ENCODE measurements at places on chromosomes 16 and 17.

DNA sequence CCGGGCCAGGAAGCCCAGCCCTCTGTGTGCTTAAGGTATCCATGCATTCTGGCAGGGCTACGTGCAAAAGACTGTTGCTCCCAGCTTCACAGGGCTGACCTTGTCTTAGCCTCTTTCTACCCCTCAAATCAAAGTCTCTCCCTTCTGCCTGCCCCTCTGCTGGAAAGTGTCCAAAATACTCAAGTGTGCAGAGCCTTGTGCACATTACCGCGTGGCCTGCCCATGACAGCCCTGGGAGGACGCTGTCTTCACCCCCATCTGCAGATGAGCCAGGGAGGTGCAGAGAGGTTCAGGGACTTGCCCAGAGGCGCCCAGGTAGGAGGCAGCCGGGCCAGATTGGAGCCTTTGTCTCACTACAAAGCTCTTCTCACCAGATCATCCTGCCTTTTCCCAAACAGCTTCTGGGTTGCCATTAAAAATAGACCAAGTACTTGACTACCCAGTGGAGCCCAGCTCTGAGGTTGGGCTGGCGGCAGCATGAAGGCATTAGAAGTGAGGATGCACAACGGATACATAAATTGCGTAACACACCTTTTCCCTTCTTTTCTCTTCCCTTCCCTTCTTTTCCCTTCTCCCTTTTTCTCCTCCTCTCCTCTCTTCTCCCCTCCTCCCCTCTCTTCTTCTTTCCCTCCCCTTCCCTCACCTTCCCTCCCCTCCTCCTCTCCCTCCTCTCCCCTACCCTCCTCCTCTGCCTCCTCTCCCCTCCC is 3.5 kb downstream of the CACNG4 start:
- H3K27me3 ChIP-seq, result peaks cover 53% of the 10 kb centered on the region
- no peaks in the 10 kb centered on the region for H3K36me3 ChIP-seq
- peaks cover 18% of the 10 kb centered on the region for H3K4me1 ChIP-seq
- H3K4me3 ChIP-seq, result no peak overlapping the region
- DNase-seq, result no peak

DNA sequence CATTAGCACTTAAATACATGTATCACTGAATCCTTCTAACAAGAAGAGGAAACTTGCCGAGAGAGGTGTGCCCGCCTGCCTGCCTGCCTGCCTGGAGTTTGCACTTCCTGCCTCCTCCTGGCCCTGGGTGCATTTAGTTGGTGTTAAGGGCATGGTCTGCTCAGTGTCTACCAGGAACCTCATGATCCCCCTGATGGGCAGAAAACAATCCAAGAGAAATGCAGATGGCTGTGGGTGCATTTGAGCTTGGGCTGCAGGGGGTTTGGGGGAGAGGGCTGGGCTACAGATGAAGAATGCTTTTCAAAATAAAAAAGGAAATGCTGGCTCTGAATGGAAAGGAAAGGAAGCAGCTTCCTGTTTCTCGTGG is 10.1 kb downstream of the KSR1 start:
- DNase-seq, result no peak
- H3K36me3 ChIP-seq, result no peaks in the 10 kb centered on the region
- H3K4me1 ChIP-seq, result peaks cover 65% of the 10 kb centered on the region
- peak overlapping the region; percentile 54 for H3K27ac ChIP-seq
- H3K4me3 ChIP-seq, result peak overlapping the region; percentile 42
- H3K27me3 ChIP-seq, result no peaks in the 10 kb centered on the region

- H3K4me1 ChIP-seq, result peaks cover 25% of the 10 kb centered on the region
- DNase-seq, result no peak
- no peaks in the 10 kb centered on the region for H3K27me3 ChIP-seq
Observed at GRCh38 chr16:88570691-88571092, 489 bp downstream of the ZC3H18 start.

- peaks cover 30% of the 10 kb centered on the region for H3K36me3 ChIP-seq
- DNase-seq, result no peak
- no peak overlapping the region for H3K27ac ChIP-seq
- no peaks in the 10 kb centered on the region for H3K27me3 ChIP-seq
- H3K4me3 ChIP-seq, result no peak overlapping the region
Observed at GRCh38 chr17:82198092-82198491, 14.6 kb downstream of the CCDC57 start.

DNA sequence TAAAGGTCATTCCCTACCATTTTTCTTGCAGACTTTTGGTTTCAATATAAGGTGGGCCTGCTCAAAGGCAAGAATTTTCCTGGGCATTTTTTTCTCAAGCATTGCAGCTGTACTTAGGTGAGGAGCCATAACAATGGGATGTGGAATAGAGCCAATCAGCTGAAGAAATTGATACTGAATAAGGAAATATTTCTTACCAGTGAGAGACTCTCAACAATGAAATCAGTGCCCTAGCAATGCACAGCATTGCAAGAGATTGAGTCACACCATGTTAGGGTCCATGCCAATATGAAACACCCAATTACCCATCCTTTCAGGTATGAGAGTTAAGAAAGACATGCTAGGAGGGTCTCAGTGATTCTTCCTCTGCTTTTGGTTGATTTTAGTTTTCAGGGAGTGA is 237.6 kb downstream of the SOX9 start:
- peaks cover 3% of the 10 kb centered on the region for H3K27me3 ChIP-seq
- no peak overlapping the region for H3K4me3 ChIP-seq
- no peak overlapping the region for H3K27ac ChIP-seq
- no peaks in the 10 kb centered on the region for H3K36me3 ChIP-seq
- H3K4me1 ChIP-seq, result no peaks in the 10 kb centered on the region

DNA sequence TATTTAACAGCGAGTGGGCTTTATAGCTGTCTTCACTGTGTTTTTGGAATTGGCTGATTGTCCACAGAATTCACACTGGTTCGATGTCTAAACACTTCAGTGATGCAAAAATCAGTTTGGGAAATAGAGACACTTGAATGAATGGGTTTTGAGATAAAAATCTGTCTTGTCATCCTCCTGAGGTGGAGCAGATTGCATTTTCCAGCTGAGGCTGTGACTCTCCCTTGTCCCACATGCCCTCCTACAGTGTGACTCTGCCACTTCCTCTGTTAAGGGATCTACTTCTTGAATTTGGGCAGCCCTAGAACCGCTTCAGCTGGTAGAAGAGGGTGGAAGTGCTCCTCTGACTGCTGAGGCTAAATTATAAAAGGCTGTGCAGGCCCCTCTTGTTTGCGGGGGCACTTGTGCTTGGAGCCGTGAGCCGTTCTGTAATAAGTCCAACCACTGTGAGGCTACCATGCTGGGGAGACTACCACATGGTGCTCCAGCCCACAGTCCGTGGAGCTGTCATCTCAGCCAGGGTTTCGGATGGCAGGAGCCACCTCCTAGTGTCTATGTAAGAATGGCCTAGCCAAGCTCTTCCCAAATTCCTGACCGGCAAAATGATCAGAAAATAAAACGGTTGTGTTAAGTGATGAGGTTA is 175.9 kb downstream of the SPECC1 start:
- no peaks in the 10 kb centered on the region for H3K27me3 ChIP-seq
- H3K4me1 ChIP-seq, result peaks cover 5% of the 10 kb centered on the region
- no peak overlapping the region for H3K27ac ChIP-seq
- H3K36me3 ChIP-seq, result no peaks in the 10 kb centered on the region
- H3K4me3 ChIP-seq, result no peak overlapping the region

- H3K4me3 ChIP-seq, result peak overlapping the region; percentile 98
- no peak for DNase-seq
- H3K27ac ChIP-seq, result peak overlapping the region; percentile 97
Observed at GRCh38 chr17:8289103-8289397, 580 bp downstream of the RANGRF start.

DNA sequence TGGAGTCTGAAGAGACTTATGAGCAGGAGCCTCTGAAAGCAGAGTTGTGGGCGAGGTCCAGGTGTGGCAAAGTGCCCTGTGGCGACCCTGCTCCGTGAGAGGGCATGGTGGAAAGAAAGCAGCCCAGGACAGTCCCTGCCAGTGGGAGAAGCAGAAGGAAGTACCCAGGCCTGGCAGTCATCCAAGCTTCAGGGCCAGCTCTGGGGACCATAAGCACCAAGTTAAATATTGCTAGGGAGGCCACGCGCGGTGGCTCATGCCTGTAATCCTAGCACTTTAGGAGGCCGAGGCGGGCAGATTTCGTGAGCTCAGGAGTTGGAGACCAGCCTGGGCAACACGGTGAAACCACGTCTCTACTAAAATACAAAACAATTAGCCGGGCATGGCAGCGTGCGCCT is 4.9 kb upstream of the ASGR1 start:
- DNase-seq, result no peak
- peaks cover 4% of the 10 kb centered on the region for H3K4me1 ChIP-seq
- no peak overlapping the region for H3K4me3 ChIP-seq
- H3K27me3 ChIP-seq, result peaks cover 3% of the 10 kb centered on the region

DNA sequence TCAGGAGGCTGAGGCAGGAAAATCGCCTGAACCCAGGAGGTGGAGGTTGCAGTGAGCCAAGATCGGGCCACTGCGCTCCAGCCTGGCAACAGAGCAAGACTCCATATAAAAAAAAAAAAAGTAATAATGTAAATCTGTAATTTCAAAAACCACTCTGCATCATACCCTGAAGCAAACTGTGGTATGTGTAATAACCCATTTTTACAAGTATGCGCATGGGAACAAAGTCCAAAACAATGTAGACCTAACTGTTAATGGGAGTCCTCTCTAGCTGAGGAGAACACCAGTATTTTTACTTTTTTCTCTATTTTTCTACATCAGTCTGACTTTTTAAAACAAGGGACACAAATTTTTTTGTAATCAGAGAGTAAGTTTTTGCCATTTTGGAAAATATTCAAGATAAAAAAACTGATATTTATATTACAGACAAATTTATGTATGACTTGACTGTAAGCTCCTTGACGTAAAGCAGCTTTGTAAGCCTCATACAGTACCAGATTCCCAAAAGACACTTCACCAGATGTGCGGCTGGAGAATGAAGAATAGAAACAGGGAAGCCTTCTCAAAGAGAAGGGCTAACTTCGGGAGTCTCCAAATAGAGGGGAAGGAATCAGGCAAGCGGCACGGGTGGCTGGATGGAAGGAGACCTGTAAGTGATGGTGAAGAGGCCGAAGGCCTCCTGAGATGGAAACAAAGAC is 25.7 kb downstream of the CMTM4 start:
- DNase-seq, result no peak
- no peak overlapping the region for H3K27ac ChIP-seq
- no peaks in the 10 kb centered on the region for H3K4me1 ChIP-seq
- H3K27me3 ChIP-seq, result peaks cover 1% of the 10 kb centered on the region
- H3K4me3 ChIP-seq, result no peak overlapping the region
- no peaks in the 10 kb centered on the region for H3K36me3 ChIP-seq

DNA sequence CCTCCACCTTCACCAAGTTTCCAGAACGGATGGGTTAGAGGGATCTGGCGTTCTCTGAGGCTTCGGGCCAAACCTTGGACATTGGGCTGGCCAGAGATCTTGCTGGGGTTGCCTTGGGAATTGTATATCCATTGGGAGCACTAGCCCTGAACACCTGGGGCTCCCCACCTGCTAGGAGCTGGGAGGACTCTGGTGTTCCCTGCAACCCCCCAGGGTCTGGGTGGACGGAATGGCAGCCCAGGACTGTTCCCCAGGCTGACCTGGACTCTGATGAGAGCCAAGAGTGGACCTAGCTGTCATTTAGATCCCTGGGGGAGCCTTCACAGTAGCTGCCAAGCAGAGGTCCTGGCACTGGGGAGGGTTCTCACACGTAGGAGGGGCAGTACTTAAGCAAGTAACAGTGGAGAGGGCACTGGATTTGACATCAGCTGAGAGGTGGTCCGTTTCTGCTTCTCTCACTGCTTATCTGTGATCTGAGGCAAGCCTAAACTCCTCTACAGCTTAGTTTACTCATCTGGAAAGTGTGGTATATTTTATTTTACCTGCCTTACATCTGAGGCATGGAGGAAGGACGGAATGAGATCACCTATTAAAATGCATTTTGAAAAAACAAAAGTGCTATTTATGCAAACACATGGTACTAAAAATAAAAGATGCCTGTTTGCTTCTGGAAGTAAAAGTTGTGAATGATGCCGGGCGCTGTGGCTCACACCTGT is 11.7 kb downstream of the SOCS3 start:
- no peak for DNase-seq
- no peaks in the 10 kb centered on the region for H3K27me3 ChIP-seq
- peaks cover 82% of the 10 kb centered on the region for H3K4me1 ChIP-seq
- H3K36me3 ChIP-seq, result no peaks in the 10 kb centered on the region

DNA sequence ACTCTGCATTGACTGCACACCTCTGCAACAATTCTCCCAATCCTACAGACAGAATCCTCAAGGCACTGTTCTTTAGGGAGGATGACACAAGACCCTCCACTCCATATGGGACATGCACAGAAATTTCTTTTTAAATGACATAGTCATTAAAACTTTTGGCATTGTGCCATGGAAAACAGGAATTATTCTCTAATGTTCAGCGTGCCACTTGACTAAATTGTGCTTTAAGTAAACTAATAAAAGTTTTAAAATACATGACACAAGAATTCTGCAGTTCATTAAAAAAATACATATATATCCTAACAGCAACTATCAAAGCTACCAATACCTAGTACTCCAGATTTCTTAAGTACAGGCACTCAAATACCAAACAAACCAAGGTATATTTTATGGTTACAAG is 16.0 kb downstream of the CEP112 start:
- no peaks in the 10 kb centered on the region for H3K27me3 ChIP-seq
- DNase-seq, result no peak
- no peaks in the 10 kb centered on the region for H3K4me1 ChIP-seq
- no peaks in the 10 kb centered on the region for H3K36me3 ChIP-seq

GRCh38 chr17:38512473-38513058 is 84.3 kb downstream of the ARHGAP23 start:
- no peak overlapping the region for H3K27ac ChIP-seq
- H3K36me3 ChIP-seq, result no peaks in the 10 kb centered on the region
- peaks cover 7% of the 10 kb centered on the region for H3K4me1 ChIP-seq
- no peak for DNase-seq
- H3K4me3 ChIP-seq, result no peak overlapping the region

- H3K4me3 ChIP-seq, result no peak overlapping the region
- no peaks in the 10 kb centered on the region for H3K27me3 ChIP-seq
- H3K36me3 ChIP-seq, result peaks cover 12% of the 10 kb centered on the region
- H3K27ac ChIP-seq, result no peak overlapping the region
Observed at GRCh38 chr16:89472711-89473075, 17.7 kb downstream of the ANKRD11 start.

- peaks cover 3% of the 10 kb centered on the region for H3K36me3 ChIP-seq
- peaks cover 61% of the 10 kb centered on the region for H3K4me1 ChIP-seq
- H3K27ac ChIP-seq, result peak overlapping the region; percentile 99
- no peak for DNase-seq
- peak overlapping the region; percentile 92 for H3K4me3 ChIP-seq
Observed at GRCh38 chr17:64974750-64975317, 55.6 kb upstream of the LRRC37A3 start.

DNA sequence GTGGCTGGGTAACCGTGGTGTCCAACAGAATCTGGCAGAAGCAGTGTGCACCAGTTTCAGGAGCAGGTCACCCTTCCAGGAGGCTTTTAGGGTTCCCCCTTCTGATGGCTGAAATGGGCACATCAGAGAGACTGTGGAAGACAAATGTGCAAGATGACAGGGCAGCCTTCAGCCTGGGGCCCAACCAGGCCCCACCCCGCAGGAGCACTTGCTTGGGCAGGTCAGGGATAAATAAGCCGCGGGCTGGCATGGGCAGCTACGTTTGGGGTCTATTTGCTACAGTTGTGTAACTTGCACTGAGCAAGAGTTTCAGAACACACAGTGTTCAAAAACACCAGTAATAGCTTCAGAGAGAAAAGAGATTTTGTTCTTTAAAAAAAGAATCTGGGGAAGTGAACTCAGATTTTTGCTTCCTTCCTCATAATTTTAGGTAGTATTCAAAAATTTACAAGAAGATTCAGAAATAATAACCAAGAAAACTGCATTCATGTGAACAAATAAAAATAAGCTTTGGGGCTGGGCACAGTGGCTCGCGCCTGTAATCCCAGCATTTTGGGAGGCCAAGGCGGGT is 44.9 kb upstream of the BAHCC1 start:
- H3K36me3 ChIP-seq, result no peaks in the 10 kb centered on the region
- no peak overlapping the region for H3K4me3 ChIP-seq
- no peaks in the 10 kb centered on the region for H3K4me1 ChIP-seq
- H3K27ac ChIP-seq, result no peak overlapping the region
- no peak for DNase-seq
